ENCODE measurements at places on chromosomes 13 and 19. TPM values are rescaled to one million over a fixed set of nuclear protein-coding genes. Genes with fewer than 3 reads are reported as not detected.
A peak's percentile ranks its signal among the peaks of the same experiment; 100 is the strongest.

DNA sequence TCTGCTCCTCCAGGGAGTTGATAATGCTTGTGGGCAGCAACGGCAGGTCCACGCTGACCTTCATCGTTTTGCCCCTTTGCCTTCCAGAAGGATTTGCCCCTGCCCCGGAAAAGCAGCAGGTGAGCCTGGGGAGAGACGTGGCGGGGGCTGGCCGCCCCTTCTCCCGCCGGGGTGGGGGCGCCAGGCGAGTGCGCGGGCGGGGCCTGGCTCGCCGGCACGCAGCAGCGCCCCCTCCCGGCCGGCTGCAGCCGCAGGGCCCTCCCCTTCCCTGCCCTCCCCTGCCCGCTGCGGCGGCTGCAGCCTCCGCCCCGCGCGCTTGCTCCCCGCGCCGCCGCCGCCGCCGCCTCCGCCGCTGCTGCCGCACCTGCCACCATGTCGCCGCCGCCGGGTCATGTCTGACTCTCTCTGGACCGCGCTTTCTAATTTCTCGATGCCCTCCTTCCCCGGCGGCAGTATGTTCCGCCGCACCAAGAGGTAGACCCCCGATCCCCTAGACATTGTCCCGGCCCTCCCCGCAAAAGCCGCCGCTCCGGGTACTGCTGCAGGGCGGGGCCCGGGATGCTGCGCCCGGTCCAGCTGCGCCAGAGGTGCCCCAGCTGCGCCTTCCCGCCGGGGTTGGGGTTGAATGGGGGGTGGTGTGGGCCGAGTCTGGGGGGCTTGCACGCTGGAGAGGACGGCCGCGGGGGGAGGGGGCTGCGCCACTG lies at the start of gene MAST1:
MAST1 (plus strand) TSS at position 334 of the 704 bp plus-strand sequence; CDS start at position 392, 58 bp downstream.
- no peak for DNase-seq

The TMEM91 gene
- 6.3 TPM for total RNA-seq

- DNase-seq, result no peak
Observed at GRCh38 chr13:24911133-24911908, 147.4 kb downstream of the RNF17 start.

- DNase-seq, result no peak
Observed at GRCh38 chr19:42538841-42539709, 10.8 kb upstream of the CEACAM1 start.

DNA sequence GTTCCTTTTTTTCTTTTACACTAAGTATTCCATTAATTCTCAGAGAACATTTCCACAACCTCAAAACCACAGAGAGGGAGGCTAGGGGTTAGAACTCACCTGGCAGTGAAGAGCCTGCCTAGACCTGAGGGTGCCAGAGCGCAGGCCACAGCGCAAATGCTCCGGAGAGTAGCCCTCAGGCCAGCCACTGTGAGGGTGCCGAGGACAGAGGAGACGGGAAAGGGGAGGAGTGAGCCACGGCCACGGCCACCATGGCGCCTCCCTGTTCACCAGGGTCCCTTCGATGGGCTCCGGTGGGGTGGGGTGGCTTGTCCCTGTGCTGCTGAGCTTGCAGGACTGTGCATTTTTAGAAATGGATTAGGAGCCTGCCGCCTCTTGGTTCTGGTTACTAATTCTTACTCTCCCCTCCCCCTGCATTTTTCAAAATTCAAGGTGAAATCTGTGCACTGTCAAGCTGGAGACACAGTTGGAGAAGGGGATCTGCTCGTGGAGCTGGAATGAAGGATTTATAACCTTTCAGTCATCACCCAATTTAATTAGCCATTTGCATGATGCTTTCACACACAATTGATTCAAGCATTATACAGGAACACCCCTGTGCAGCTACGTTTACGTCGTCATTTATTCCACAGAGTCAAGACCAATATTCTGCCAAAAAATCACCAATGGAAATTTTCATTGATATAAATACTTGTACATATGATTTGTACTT lies 58.8 kb downstream of the GGACT start:
- no peak for DNase-seq

The MEIS3 gene
- 0.09 TPM for total RNA-seq

DNA sequence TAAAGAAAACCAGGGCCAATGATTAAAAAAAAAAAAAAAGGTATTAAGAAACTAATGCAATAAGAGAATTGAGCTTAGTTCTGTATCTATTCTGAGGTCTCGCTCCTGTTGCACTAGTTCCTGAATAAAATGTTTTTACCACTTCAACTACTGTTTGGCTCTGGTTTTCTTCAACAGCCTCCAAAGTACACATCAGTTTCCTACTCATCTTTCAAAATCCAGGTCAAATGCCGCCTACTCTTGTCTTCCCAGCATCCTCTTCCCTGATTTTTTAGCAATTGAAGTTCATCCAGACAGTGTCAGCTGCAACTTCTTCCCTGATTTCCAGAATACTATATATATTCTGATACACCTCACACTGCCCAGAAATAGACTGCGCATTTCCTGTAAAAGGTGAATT lies 1.4 kb upstream of the RCBTB1 start:
- DNase-seq, result peak; percentile 29

- DNase-seq, result no peak
Observed at GRCh38 chr13:31042481-31043165, 110.2 kb downstream of the TEX26 start.

DNA sequence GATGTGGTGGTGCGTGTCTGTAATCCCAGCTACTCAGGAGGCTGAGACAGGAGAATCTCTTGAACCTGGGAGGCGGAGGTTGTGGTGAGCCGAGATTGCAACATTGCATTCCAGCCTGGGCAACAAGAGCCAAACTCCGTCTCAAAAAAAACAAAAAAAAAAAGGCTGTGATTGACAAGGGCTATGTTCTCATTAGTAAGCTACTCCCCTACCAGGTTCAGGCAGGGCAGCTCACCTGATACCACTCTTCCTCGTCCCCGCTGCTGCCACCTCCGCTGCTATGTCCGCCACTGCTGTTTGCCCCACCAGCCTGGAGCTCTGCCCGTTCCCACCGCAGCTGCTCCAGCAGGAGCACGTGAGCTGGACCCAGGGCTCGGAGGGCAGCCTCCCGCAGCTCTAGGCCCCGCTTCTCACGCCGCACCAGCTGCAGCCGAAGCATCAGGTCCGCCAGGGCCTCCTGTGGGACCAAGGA lies 9.4 kb downstream of the USHBP1 start:
- peak; percentile 75 for DNase-seq

DNA sequence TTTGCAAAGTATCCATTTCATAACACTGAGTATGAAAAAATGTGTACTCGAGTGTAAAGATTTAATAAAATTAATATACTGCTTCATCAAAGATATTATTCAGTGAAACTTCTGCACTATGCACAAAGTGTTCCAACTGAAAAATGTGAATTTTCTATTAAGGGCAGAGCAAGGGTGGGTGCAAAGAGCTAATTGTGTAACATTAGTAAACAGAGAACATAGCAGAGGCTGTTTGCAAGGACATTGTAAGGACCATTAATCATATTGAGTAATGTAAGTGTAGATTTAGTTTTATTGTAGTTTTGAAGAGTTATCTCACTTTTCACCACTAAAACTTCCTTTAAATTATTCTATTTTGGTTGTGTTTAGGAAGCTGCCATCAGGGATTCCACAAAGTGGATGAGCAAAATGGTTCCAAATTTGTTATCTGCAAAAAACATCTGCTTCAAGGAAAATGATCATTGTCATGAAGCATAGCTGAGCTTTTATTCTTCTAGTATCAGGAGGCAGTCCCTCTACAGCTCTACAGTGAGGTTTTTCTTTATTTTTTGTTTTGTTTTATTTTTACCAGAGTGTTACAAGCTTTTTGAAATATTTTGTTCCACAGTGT lies 1375.4 kb downstream of the SLITRK1 start:
- DNase-seq, result peak; percentile 3

DNA sequence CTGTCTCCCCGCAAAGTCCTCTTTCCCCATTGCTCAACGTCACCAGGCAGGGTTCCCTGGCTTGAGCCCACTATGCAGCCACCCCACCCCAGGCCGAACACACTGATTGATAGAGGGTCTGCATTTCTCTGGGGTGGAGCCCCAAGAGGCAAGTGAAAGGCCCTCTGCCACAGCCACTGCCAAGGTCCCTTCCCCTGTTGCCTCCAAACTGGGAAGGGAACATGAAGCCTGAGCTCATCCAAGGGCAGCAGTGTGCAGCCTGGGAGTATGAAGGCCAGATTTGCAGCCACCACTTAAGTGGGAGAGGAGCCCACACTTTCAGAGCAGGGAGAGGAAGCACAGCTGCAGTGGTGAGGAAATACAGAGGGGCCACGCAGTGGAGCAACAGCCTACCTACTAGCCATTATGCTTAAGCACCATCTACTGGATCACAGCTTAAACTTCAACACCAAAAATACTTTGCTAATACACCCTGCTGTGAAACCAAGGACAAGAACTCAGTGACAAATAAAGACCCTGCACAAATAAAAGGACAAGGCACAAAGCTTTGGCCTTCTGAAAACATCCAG lies 48.6 kb downstream of the UBL3 start:
- DNase-seq, result no peak
